Adipocyte (in vitro differentiated cells): ENCODE measurements at places on chromosomes 5 and 9.

DNA sequence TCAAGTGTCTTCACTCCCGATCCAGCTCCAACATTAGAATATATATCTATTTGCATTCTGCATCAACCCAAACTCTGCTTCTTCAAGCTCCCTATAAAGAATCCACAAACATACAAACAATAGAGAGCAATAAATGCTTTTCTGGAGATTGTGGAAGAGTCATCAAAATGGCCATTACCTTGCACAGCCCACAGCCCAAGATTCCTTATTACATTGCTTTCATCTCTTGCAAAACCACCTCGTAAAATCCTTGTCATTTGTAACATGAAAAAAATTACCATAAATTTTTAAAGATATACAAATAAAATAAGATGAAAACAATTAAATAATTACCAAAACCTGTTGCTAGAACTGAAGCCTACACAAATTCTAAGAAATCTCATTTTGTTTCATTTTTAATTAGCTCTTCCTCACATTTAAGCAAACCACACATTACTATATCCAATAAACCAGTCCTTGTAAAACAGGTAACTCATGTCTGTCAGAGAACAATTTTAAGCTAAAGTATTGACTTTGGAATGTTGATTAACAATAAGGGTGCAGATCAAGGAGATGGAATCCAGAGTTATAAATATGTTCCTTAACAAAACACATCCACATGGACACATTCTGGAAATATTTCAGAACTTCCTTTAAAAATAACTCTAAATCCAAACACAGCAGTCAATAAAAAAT is 7.1 kb downstream of the SPINK9 start:
- no peak for DNase-seq

- DNase-seq: no peak
Measured at GRCh38 chr5:1276930-1277329, 17.9 kb downstream of the TERT start.

GRCh38 chr5:6856653-6857052 is 143.4 kb downstream of the TENT4A start:
- DNase-seq: no peak

DNA sequence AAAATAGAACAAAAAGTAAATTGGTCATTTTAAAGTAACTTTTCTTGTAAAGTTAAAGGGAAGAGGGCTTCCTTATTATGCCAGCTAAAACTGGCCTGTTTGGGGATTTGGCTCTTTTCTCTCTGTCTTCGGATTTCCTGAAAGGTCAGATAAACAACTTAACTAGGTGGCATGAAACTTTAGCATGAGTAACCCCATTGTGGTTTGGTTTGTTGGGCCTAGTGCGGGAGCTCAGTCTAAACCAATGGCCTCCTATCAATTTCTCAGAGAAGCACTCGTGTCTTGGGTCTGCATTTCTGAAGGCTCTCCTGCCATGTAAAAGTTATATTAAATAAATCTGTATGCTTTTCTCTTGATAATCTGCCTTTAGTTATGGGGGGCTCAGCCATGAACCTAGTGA is 48.5 kb upstream of the ANKH start:
- no peak for DNase-seq
